ENCODE measurements at places on chromosomes 12 and 14. TPM values are rescaled to one million over a fixed set of nuclear protein-coding genes. Genes with fewer than 3 reads are reported as not detected.

Gene GPD1
- total RNA-seq: 163 TPM

Gene SCN8A
- total RNA-seq: 4.1 TPM

Gene SMOC1
- total RNA-seq: 5.9 TPM

Gene SLC25A21
- 1.8 TPM for total RNA-seq

Gene SYCP3
- 0.10 TPM for total RNA-seq

Gene PIK3C2G
- 18.1 TPM for total RNA-seq

Gene AEBP2
- 43.8 TPM for total RNA-seq

Gene TEAD4
- 5.2 TPM for total RNA-seq

Gene TAS2R8
- not detected for total RNA-seq

Gene CPNE6
- 0.20 TPM for total RNA-seq

Gene PTCSC3
- total RNA-seq: not detected

Gene C12orf54
- not detected for total RNA-seq

Gene CSRP2
- 13.3 TPM for total RNA-seq

Gene RPL10L
- not detected for total RNA-seq

Gene GPRC5A
- total RNA-seq: 2.8 TPM

Gene CAPZA3
- not detected for total RNA-seq

Gene RHOJ
- total RNA-seq: 21.6 TPM

Gene MYH6
- 0.30 TPM for total RNA-seq

Gene KRT74
- 133 TPM for total RNA-seq

Gene CLEC4D
- total RNA-seq: 0.99 TPM

Gene RBP5
- total RNA-seq: 1.4 TPM

Gene MYF5
- total RNA-seq: 3.5 TPM
